ENCODE measurements at places on chromosomes 2 and 18.
A peak's percentile ranks its signal among the peaks of the same experiment; 100 is the strongest.

- no peak for DNase-seq
These were observed 53.7 kb downstream of the HS1BP3 start for GRCh38 chr2:20596973-20597859.

DNA sequence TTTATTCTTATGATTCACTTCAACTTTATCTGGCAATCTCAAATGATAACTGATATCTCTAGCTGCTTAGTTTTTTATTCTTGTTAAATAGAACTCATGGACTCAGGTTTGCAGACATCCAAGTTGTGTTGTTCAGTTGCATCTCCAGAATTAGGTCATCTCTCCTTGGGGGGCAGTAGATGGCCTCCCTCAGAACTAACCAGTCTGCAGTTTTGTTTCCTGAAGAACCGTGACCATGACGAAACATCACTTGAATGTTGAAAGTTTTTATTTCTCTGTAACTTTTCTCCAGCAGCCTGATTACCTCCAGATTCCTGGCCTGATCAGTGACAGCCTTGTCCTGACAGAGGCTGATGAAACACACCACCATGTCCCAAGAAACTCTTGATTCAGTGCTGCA, 321.5 kb downstream of the GALNT13 start:
- no peak for DNase-seq

DNA sequence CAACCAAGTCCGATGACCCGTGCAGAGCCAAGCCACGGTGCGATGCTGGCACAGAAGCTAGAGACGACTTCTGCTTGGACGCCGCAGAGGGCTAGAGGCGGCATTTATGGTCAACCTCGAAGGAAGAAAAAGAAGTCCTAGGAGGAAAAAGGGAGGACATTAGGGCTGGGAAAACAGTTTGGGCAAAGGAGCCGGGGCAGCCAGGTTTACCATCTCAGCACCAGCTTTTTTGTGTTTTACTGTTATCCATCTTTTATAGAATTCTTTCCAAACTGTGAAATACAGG, 643 bp upstream of the DTNB start:
- DNase-seq = no peak

DNA sequence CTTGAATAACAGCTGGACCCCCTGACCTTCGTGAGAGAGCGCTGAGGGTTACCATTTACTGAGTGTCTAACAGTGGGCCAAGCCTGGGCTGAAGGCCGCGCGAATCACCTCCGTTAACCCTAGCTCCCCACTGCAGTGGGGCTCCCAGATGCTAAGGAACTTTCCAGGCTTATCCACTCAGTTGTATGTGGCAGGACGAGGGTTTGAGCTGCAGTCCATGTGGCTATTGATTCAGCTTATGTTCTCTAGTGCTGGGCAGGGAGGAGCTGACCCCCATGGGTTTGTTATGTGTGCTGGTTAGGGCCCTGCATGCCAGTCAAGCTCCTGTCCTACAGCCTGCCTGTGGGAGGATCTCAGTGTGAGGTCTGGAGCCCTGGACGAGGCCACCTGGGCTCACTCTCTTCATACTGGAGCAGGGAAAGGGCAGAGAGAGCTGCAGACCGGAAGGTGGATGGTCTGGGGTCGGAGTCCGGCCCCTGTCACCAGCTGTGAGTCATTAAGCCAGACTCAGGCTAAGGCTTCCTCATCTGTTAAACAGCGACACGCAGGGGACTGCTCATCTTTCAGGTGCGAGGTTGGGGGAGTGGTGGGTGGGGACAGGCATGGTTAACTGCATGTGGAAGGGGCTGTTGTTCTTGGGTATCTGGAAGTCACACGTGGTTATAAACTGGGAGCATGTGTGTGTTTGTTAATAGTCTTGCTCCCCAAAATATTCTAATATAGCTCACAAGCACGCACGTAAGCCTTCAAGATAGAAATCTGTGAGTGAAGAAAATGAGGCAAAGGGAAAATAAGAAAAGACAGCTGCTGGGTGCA, 6.6 kb downstream of the PSD4 start:
- DNase-seq = no peak

GRCh38 chr2:144519934-144520731, at the start of gene ZEB2:
TSS of gene ZEB2 (minus strand) at chr2:144520119. CDS start at chr2:144517350, 2,769 bp downstream.
- no peak for DNase-seq

DNA sequence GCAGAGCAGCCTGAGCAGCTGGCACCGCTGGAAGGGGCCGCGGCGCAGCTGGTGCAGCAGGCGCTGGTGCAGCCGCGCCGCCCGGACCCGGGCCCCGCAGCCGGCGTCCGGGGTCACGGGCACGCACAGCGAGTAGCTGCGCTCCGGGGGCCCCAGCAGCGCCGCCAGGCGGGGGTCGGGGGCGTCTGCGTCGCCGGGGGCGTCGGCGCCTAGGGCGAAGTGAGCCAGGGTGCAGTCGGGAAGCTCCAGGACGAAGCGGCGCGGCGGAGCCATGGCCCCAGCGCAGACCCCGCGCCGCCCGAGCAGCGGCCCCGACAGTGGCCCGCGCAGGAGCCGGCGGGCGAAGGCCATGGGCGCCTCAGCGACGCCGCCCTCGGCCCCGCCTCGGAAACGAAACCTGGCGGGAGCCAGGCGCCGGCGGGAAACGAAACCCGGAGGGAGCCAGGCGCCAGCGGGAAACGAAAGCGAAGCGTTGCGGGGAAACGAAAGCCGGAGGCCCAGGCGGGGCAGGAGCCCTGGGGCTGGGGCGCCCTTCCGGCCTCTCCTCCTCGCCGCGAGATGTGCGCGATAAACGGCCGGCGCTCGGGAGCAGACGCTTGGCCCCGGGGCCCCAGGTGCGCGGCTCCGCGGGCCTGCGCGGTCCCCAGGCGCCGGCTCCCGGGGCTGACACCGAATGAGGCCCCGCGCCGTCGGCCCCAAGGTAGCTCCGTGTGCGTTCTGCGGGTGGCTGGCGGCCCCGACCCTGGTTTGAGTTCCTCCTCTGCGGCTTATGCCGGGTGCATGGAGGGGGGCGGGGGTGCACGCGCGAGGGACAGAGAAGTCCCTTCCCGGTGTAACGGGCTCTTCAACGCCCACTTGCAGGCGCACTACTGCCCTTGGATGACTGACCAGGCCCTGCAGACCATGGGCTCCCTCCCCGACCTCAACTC, at the start of gene CMPK2:
Gene CMPK2, minus strand, starts transcription at position 562 of the 929 bp plus-strand sequence. Its CDS starts 211 bp downstream, at position 351.
- peak; percentile 65 for DNase-seq

DNA sequence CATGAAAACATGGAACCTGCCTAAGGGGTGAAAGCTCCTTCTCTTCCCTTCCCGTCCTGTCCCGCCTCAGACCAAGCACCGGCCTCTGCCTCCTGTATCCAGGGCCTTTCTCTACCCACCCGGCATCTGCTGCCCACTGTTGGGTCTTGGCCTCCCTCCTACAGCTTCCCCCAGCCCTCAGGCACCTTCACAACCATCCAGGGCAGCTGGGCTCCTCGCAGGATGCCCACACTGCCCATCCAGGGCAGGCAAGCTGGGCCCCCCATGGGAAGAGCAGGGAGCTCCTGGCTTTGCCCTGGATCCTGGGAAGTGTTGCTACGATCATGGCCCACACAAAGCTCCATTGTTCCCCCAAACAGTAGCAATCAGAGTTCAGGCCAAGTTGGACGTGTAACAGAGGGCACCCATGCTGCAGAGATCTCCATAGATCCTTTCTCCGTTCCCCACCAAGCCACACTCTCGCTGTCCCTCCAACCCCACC, 206.6 kb downstream of the NDUFA10 start:
- DNase-seq = no peak

DNA sequence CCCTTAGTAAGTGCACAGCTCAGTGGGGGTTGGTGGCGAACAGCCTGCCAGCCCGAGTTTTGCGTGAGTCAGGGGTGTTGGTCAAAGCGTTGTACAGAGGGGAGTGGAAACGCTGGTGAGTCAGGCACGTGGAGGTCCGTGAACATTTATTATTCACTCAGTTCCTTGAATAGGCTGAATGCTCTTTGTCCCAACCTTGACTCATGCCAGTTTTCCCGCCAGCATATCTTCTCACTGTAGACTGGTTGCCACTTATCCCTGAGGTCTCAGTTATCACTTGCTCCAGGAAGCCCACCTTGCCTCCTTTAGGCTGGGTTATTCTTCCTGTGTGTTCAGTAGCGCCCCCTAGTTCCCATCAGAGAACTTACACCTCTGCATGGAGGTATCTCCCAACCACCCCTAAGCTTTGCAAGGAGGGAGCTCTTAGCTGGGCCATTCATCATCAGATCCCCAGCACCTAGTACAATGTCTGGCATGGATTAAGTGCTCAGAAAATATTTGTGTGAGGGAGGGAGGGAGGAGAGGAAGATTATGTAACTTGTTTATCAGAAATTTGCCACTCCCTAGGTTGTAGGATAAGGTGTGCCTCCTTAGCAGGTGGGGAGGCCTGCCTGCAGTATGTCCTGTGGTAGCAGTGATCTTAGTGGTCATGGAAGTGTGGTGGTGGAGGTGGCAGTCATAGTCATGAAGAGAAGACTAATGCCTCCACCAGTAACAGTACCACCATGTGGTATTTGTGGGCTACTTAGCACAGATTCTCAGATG, 72.1 kb downstream of the CABLES1 start:
- no peak for DNase-seq

- no peak for DNase-seq
These were observed 5.3 kb downstream of the LOXL3 start for GRCh38 chr2:74548285-74548899.

GRCh38 chr2:56361844-56362243, 178.1 kb downstream of the CCDC85A start:
- DNase-seq = no peak

DNA sequence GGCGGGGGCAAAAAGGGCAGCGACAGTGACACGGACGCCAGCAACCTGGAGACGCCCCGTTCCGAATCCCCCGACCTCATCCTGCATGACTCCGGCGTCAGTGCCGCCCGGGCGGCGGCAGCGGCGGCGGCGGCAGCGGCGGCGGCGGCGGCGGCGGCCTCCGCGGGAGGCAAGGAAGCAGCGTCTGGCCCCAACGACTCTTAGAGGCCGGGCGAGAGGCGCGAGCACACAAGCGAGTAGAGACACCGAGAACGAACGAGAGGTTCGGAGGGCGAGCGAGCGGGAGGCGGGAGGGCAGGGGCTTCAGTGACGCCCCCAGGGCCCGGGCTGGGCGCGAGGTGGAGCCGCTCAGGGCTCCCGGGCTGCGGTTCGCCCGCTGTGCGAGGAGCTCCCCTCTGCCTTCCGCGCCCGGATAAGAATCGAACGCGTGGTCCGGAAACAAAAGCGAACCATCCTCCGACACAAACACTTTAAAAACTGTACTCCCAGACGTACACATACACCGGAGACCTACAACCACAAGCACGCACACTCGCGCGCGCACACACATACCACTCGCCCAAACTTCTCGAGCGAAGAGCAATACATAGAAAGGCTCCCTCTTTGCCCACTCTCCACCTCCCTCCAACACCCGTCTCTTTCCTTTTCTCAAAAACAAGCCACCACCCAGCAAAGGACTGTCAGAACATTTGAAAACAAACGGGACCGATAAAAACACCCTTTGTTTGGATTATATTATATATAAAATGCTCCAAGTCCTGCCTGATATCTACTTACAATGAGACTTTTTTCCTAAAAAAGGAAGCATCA, 2.8 kb downstream of the SP9 start:
- DNase-seq = no peak

GRCh38 chr2:12504443-12504842, 212.3 kb upstream of the TRIB2 start:
- DNase-seq = no peak

DNA sequence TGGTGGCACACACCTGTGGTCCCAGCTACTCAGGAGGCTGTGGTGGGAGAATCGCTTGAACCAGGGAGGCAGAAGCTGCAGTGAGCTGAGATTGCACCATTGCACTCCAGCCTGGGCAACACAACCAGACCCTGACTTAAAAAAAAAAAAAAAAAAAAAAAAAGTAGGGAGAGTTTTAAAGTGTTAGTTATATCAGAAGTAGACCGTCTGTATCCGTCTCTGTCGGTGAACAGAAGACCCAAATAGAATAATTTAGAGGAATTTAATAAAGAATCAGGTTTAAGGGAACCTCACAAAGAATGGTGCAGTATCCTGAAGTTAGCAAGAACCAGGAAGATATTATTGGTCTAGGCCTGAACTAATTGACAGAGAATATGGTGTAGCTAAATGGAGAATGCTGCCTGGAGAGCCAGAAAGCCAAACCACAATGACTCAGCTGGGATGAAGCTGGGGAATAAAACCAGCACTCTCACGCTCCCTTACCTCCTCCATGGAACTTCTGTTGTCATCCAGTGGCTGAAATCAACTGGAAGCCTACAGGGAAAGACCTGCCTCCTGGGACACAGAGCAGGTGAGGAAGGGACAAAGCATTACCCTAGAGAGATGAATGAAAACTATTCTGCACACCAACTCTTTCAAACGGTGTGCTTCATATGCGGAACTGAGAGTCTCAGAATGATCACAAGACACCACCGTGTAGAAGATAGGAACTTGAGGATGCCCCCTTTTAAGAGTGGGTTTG, 39.1 kb upstream of the PLEKHM3 start:
- DNase-seq = peak; percentile 39

GRCh38 chr2:17830053-17831034, 14.1 kb downstream of the MSGN1 start:
- no peak for DNase-seq

DNA sequence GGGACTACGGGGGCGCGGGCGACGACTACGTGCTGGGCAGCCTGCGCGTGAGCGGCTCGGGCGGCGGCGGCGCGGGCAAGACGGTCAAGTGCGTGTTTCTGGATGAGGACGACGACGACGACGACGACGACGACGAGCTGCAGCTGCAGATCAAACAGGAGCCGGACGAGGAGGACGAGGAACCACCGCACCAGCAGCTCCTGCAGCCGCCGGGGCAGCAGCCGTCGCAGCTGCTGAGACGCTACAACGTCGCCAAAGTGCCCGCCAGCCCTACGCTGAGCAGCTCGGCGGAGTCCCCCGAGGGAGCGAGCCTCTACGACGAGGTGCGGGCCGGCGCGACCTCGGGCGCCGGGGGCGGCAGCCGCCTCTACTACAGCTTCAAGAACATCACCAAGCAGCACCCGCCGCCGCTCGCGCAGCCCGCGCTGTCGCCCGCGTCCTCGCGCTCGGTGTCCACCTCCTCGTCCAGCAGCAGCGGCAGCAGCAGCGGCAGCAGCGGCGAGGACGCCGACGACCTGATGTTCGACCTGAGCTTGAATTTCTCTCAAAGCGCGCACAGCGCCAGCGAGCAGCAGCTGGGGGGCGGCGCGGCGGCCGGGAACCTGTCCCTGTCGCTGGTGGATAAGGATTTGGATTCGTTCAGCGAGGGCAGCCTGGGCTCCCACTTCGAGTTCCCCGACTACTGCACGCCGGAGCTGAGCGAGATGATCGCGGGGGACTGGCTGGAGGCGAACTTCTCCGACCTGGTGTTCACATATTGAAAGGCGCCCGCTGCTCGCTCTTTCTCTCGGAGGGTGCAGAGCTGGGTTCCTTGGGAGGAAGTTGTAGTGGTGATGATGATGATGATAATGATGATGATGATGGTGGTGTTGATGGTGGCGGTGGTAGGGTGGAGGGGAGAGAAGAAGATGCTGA, 1.4 kb downstream of the SOX11 start:
- no peak for DNase-seq

DNA sequence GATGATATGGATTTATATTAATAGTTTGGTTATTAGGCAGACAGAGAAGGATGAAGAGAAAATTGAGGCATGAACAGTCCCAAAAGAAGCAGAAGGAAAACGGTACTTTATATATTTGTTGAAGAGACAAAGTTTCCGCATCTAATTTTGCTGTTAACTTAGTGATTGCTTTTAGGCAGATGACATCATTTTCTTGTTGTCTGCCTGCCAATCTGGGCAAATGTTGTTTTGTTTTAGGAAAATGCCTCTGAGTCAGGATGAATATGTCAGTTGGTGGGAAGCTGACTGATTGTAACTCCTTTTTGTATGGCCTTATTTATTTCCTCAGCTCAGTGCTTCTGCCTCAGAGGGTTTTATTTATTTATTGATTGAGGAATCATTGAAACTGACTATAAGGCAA, 52.5 kb upstream of the CAVIN2 start:
- peak; percentile 71 for DNase-seq

Measured in RKO (cell line).